ENCODE measurements at places on chromosomes 1 and 21.

- no peak for DNase-seq
Observed at GRCh38 chr1:94316836-94317789, 79.7 kb upstream of the ARHGAP29 start.

DNA sequence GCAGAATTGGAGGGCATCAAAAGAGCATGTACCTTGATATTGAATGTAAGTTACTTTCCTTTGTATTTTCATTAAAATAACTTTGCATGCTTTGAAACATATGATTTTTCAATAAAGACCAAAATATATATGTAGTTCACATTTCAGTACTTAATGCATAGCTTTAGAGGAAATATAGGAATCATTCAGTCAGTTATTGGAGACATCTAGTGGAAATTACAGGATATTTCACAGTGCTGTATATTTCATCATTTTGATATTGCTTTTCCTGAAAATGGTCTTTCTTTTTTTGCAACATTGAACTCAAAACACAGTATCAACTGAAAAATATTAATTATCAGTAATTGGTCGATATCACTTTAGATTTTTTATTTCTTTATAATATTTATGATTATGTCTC lies 375.8 kb downstream of the NCAM2 start:
- DNase-seq: no peak

GRCh38 chr1:29758781-29759499 lies 522.6 kb downstream of the PTPRU start:
- DNase-seq: no peak

DNA sequence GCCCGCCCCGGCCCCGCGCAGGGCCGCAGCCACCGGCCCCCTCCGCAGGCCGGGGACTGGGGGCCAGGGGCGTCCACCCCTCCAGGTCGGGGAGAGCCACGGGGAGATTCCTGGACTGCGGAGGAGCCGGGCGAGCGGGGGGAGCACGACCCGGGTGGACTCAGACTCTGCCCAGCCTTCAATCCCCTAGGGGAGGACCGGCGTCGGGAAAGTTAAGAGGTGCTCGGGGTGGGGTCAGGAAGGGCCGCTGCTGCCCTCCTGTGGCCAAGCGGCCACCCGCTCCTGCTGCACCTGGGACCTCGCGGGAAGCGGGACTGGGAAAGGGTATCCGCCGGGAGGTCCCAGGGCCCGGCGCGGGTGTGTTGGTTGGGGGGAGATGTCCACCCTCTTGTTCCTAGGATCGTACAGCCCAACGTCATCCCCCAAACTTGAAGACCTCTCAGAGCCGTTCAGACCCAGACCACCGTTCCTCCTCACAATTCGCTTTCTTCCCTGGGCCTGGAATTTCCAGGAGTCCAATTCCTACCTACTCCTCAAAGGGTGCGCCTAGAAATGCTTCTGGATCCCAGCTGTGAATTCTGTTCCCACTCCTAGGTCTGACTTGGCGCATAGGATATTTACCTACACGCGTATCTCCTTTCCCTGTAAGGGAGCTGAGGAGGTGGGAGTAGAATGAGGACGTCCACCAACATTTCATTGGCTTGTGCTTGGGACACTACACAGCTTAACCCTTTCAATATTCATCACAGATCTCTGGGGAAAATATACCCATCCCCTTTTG lies 484 bp upstream of the RHOC start:
- DNase-seq: peak; percentile 80

GRCh38 chr1:30702823-30703222 lies 20.6 kb downstream of the MATN1 start:
- DNase-seq: no peak

DNA sequence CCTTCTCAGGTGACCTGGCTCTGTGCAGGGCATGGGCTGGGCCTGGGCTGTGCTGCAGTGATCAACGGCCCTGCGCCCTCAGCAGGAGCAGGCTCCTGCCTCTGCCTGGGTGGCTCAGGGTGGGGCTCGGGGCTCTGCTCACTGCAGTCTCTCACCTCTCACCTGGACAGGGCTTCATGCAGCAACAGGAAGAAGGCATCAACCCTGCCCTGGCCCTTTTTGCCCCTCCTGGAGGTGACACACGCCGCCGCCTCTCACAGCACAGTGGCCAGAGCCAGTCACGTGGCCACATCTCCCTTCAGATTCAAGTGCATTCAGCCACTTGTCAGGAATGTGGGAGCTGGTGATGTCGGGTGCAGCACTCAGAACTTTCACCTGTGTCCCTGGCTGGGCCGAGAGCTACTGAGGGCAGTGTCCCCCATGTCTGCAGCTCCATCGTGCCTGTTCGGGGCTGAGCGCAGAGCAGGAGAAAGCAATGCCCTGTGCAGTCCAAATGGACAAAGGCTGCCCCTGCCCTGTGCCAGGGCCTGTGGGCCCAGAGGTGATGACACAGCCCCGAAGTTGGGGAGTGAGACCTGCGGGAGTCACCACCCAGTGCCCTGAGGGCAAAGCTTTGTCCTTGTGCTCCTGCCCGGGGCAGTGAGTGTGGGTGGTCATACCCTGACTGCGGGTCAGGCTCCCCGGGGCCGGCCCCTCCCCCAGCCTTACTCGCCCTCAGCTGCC lies 314.0 kb downstream of the PTPRU start:
- no peak for DNase-seq

DNA sequence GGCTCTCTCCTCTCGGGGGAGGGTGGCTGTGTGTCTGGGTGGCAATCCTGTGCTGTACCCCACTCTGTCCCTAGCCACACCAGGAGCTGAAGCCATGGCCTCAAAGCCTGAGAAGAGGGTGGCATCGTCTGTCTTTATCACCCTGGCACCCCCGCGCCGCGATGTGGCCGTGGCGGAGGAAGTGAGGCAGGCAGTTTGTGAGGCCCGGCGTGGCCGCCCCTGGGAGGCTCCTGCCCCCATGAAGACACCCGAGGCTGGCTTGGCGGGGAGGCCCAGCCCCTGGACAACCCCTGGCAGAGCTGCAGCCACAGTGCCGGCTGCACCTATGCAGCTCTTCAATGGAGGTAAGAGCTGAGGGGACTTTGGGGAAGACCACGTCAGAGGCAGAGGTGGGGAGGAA lies 6.3 kb downstream of the FBLIM1 start:
- DNase-seq: no peak

DNA sequence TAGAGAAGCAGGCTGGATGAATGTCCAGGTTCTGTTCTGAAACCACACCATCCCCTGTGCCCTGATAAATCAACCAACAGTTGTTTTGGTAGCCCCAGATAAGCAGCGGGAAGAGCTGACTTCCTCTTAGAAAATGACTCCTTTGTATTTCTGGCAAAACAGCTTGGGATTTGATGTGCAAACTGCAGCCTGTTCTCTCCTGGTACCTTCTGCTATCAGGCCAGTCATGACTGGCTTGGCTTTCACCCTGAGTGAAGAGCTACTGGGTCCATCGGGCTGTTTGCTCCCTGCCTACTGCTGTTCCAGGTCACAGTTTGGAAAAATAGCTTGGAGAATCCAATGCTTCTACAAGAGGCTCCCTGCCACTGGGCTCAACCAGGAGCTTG lies 116.8 kb downstream of the DTL start:
- no peak for DNase-seq

GRCh38 chr21:41865002-41865777 lies 14.0 kb downstream of the PRDM15 start:
- DNase-seq: no peak

- no peak for DNase-seq
Observed at GRCh38 chr1:221805121-221805520, 63.2 kb upstream of the DUSP10 start.

- no peak for DNase-seq
Observed at GRCh38 chr1:242133796-242134195, 134.9 kb upstream of the MAP1LC3C start.

- DNase-seq: no peak
Observed at GRCh38 chr1:90313778-90314177, 318.9 kb downstream of the ZNF326 start.

GRCh38 chr1:200090252-200091159 lies 63.0 kb downstream of the NR5A2 start:
- no peak for DNase-seq

- no peak for DNase-seq
Observed at GRCh38 chr1:245575710-245576109, 420.9 kb downstream of the KIF26B start.

GRCh38 chr1:51966559-51966958 lies 23.9 kb downstream of the RAB3B start:
- no peak for DNase-seq

- no peak for DNase-seq
Observed at GRCh38 chr1:48756683-48757316, 19.9 kb downstream of the BEND5 start.

DNA sequence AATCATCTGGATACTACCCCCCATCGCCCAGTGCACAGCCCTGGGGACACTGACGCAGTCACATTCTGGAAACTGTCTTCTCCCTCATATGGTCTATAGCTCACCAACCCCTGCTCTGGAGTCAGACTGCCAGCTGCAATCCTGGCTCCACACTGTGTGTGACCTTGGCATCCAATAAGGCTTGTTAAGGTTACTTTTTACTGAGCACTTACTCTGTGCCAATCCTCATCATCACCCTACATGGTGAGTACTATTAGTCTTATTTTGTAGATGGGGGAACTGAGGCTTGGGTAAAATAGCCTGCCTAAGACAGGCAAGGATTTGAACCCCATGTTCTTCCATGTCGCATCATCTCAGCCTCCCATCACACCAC lies 34.9 kb downstream of the AHDC1 start:
- no peak for DNase-seq

- peak; percentile 42 for DNase-seq
Observed at GRCh38 chr1:199132006-199132405, 493.2 kb downstream of the PTPRC start.
